ENCODE measurements at places on chromosomes 4 and X.

- DNase-seq: no peak
These were observed 586.0 kb upstream of the AADAT start for GRCh38 chr4:170675568-170676262.

DNA sequence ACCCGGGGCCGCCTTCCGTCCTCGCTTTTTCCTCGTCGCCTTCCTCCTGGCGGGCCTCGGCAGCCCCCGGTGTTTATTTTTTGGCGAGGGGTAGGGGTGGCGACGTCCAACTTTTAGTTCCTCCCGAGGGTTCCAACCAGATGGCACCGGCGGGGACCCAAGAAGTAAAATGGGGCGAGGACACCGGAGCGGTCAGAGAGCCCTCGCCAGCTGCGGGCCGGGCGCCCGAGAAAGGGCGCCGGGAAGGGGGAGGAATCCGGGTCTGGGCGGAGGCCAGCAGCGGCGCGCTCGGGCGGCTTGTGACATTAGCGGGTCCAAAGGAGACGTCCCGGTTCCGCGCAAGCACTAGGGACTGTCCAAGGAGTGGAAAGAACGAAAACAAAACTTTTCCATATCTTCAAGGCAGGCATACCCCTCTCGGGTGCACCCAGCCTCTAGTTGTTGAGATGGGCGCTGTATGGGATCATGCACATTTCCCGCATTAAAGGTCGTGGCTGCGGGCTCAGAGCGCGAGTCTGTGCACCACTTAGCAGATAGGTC, 691 bp upstream of the USP46 start:
- no peak for DNase-seq

DNA sequence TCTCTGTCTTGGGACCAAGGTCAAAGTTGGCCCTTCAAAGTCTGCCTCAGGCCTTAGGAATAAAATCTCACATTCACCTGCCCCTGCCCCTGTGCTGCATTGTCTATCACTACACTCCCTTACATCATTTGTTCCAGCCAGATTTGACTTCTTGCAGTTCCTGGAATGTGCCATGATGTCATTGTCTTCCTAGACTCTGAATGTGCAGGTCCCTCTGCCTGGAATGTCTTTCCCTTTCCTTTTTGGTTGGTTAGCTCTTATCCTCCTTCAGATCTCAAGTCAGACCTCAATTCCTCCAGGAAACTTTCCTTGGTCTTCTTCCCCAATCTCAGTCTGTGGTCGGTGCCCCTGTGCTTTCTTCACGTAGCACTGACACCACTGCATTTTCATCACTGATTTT, 67.7 kb upstream of the EFNB1 start:
- DNase-seq: no peak

DNA sequence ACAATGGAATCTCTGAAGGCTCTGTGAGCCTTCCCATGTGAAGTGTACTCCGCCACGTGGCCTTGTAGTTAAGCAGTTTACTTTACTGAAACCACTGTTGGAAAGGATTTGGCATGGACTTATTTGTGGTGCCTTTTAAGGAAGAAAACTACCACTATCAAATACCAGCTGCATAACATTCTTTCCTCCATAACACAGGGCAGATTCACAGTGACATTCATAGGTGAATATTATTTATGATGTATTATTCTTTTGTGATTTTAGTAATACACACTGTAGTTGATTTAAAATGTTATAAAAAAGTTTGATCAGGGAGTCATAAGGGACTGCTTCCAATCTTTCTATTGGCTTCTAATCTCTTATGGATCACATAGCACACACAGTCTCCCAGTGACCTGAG, 192.5 kb upstream of the AGTR2 start:
- DNase-seq: no peak

- no peak for DNase-seq
These were observed 94.6 kb upstream of the INPP4B start for GRCh38 chr4:142940425-142941330.

- no peak for DNase-seq
These were observed 287.5 kb downstream of the ACTRT1 start for GRCh38 chrX:127764674-127765073.

GRCh38 chr4:6001680-6002491, 16.3 kb downstream of the C4orf50 start:
- no peak for DNase-seq

DNA sequence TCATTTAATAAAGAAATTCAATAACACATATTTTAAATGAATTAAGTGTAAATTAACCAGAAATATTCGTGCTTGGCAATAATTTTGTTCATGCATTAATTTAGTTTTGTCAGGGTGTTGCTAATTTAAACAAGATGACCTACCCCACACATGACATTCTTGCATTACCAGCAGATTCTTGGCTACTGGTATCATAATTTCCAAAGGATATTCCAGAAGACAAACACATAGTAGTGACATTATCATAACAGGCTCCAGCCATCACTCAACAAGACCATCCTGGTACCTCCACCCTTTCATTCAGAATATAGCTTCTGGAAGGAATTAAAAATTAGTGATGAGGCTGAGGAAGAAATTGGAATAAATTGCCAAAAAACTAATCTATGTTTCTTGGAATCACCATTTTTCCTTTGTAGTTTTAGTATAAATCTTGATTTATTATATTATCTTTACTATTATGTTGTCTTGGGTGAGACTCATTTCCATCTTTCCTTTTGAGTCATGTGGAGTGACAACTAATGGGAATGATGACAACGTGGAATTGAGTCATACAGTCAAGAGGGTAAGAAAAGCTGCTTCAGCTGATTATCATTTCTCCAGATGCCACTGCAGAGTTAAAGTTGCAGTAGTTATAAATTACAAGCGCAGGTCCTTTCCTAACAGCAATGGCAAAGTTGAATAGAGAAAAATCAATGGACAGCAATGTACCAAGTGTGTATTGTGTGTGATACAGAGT, 30.9 kb upstream of the HHIP start:
- no peak for DNase-seq

- no peak for DNase-seq
These were observed 136.6 kb downstream of the NWD2 start for GRCh38 chr4:37381040-37381668.

DNA sequence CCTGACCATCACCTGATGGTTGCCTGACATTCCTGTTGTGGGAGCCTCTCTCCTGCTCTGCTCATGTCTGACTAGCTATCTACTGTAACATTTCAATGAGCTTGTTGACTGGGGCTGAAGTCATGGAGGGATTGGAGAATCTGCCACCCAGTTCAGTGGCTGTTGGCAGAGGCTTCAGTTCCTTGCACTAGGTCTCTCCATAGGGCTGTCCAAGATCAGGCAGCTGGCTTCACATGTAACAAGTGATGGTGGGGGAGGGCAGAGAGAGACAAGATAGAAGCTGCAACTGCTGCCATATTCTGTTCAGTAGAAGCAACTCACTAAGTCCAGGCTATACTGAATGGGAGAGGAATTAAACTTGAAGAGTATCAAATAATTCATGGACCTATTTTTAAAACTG, 14.1 kb upstream of the CCNI start:
- DNase-seq: no peak

- DNase-seq: no peak
These were observed 1999.4 kb upstream of the AGA start for GRCh38 chr4:179441596-179441995.

GRCh38 chrX:85907316-85907715, 140.0 kb downstream of the CHM start:
- no peak for DNase-seq

DNA sequence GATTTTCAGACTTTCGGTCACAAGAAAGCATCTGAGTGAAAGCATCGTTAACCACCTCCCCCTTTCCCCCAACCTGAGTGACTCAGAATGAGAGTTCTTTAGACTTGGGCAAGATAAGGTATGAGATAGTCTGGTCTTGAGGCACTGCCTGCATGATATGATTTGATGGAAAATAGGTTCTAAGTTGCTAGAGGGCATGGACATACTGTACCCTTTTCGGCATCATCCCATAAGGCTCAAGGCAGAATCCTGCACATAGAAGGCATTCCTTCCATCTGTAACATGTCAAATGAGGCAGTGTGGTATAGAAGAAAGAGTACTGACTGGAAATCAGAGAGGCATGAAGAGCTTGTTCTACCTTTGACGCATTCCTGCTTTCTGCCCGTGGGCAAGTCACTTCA, 16.8 kb upstream of the AMOT start:
- DNase-seq: no peak

- DNase-seq: no peak
These were observed 153.2 kb upstream of the FRG1 start for GRCh38 chr4:189787216-189788031.

GRCh38 chrX:34653811-34654210, 3.3 kb downstream of the TMEM47 start:
- no peak for DNase-seq

GRCh38 chr4:48222491-48222890, 47.1 kb downstream of the TEC start:
- DNase-seq: no peak

- DNase-seq: no peak
These were observed 87.0 kb downstream of the AFAP1 start for GRCh38 chr4:7852568-7853185.

GRCh38 chr4:140374130-140374477, 658 bp downstream of the SCOC start:
- no peak for DNase-seq

GRCh38 chr4:155966171-155966570, 12.5 kb upstream of the CTSO start:
- DNase-seq: no peak

GRCh38 chr4:108762559-108763225, at the start of gene ETNPPL:
TSS of gene ETNPPL (minus strand) at chr4:108763053. CDS start at chr4:108762898, 155 bp downstream.
- no peak for DNase-seq

- DNase-seq: no peak
These were observed 8.3 kb downstream of the SPATA18 start for GRCh38 chr4:52059372-52059771.

DNA sequence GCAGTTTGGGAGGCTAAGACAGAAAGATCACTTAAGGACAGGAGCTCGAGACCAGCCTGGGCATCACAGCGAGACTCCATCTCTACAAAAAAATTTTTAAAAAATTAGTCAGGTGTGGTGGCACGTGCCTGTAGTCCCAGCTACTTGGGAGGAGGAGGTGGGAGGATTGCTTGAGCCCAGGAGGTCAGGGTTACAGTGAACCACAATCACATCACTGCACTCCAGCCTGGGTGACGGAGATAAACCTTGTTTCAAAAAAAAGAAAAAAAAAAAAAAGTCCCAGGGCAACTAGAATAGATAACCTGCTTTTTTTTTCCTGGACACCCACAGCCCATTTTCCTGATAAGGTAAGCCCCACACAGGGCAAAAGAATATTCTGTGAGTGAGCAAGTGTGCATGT, 96.3 kb downstream of the C4orf51 start:
- no peak for DNase-seq

- no peak for DNase-seq
These were observed 110.5 kb downstream of the ANXA3 start for GRCh38 chr4:78661921-78662521.

DNA sequence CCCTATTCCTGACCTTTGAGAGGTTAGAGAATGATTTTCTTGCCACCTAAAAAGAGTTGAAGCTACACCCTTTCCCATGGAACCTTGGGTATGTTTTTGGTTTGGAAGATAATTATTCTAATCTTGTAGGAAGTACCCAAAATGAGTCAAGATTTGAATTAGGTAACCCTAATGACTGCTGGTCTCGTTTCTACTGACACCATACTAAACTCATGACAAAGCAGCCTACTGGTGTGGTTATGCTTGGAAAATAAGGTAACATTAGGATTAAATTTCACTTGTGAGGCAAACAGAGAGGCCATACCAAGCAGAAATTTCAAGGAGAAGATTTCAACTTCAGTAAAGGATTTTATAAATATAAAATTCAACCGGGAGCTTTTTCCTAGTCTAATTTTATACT, 107.9 kb downstream of the FBXW7 start:
- no peak for DNase-seq

GRCh38 chr4:151439320-151439719, 30.3 kb downstream of the FHIP1A start:
- no peak for DNase-seq

DNA sequence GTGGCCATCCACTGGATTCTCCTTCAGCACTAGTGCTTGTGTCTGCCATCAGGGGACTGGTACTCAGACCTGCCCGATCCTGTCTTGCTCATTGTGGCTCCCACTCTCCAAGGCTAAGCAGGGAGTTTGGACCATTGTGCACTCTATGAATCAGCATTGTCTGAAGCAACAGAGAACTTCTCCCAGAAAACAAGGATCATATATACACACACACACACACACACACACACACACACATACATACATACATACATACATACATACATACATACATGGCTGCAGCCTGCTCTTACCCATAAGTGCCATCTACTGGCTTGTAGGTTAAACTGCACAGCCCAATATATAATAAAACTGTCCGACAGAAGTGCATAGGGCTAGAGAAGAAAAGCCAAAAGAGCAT, 345.3 kb upstream of the LCORL start:
- DNase-seq: no peak

- DNase-seq: no peak
These were observed 20.2 kb downstream of the MMRN1 start for GRCh38 chr4:89914609-89915550.

DNA sequence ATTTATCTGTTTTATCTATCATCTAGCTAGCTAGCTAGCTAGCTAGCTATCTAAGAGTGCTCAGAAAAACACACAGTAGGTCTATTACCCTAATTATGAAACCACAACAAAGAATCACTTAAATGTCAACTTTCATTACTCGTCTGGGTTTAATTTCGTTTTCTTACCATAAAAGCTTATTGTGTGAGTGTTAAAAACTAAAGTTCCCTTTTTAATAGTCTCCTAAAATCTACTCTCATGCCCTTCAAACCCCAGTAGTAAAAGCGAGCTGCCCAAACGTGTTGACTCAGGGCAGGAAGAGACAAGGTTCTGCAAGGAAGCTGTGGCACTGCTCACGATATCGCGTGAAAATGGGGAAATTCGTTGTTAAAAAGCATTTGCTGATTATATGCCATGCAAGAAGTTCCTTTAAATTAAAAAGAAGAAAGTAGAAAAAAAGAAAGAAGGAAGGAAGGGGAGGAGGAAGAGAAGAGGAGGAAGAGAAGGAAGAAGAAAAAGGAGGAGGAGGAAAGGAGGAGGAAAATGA, 595 bp downstream of the MBNL3 start:
- DNase-seq: no peak

- DNase-seq: no peak
These were observed 182.8 kb downstream of the BANK1 start for GRCh38 chr4:101973361-101973760.

- DNase-seq: no peak
These were observed 32.3 kb downstream of the RASL11B start for GRCh38 chr4:52894443-52894842.

GRCh38 chr4:70930530-70931256, 28.5 kb downstream of the MOB1B start:
- DNase-seq: no peak

- DNase-seq: no peak
These were observed 68.4 kb downstream of the ARHGEF38 start for GRCh38 chr4:105620640-105621323.
